ENCODE measurements at places on chromosomes 11 and 22.

- no peak for DNase-seq
These were observed 621.2 kb downstream of the METTL15 start for GRCh38 chr11:28729339-28729738.

GRCh38 chr11:62402226-62402959 is 16.4 kb upstream of the SCGB1A1 start:
- DNase-seq = no peak

DNA sequence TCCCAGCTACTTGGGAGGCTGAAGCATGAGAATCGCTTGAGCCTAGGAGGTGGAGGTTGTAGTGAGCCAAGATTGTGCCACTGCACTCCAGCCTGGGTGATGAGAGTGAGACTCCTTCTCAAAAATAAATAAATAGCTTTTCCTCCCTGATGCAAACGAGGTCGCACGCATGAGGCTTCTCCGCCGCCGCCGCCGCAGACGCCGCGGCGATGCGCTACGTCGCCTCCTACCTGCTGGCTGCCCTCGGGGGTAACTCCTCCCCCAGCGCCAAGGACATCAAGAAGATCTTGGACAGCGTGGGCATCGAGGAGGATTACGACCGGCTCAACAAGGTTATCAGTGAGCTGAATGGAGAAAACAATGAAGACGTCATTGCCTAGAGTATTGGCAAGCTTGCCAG is 20.0 kb upstream of the RAB39A start:
- DNase-seq = no peak

DNA sequence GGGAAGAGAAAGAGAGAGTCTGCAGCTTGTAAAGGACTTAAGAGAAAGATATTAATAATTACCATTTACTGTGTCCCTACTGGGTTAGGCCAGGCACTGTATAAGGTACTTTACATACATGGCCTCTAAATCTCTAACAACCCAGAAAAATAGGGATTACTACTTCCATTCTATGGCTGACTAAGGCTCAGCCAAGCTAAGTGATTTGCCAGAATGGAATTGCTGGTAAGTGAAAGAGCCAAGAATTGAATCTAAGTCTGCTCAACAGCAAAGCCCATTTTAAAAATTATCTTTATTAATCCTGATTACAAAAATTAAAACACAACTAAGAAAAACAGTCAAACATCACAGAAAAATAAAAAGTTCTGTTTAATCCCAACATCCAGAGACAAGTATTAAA is 21.4 kb downstream of the XRRA1 start:
- no peak for DNase-seq

- no peak for DNase-seq
These were observed 76.5 kb downstream of the ZC3H12C start for GRCh38 chr11:110169738-110170137.

- DNase-seq = no peak
These were observed 11.8 kb downstream of the C11orf54 start for GRCh38 chr11:93753241-93753640.

GRCh38 chr11:125072218-125072960 is 9.3 kb downstream of the SLC37A2 start:
- DNase-seq = no peak

- peak; percentile 12 for DNase-seq
These were observed 36.0 kb upstream of the LDLRAD3 start for GRCh38 chr11:35907648-35908431.

Data from hepatic stellate cell (primary cell).